Progenitor cell of endocrine pancreas (in vitro differentiated cells): ENCODE measurements at places on chromosomes 4 and X. TPM values are rescaled to one million over a fixed set of nuclear protein-coding genes. Genes with fewer than 3 reads are reported as not detected.

HHIP gene
- 0.22 and 0.44 TPM in 2 replicates for total RNA-seq

FDCSP gene
- total RNA-seq = not detected in 2 replicates

PASD1 gene
- total RNA-seq = not detected in 2 replicates

HSFX3 gene
- total RNA-seq = not detected in 2 replicates

RAB9B gene
- 2.4 and 2.8 TPM in 2 replicates for total RNA-seq

DNA sequence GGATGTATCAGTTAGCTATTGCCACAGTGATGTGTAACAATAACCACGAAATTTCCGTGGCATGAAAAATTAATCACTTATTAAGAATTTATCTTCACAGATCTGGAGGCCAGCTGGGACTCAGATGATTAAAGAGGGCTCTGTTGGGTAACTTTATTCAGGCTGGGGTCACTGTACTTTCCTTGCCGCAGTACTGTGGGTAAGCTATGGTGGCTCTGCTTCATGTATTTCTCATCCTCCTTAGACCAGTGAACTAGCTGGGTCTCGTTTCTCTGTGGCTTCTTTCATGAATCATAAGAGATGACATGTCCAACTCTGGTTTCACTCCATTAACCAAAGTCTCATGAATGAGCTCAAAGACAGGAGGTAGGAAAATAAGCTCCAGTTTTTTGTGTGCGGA is 13.5 kb downstream of the TEX13B start:
- no peak for DNase-seq

DNA sequence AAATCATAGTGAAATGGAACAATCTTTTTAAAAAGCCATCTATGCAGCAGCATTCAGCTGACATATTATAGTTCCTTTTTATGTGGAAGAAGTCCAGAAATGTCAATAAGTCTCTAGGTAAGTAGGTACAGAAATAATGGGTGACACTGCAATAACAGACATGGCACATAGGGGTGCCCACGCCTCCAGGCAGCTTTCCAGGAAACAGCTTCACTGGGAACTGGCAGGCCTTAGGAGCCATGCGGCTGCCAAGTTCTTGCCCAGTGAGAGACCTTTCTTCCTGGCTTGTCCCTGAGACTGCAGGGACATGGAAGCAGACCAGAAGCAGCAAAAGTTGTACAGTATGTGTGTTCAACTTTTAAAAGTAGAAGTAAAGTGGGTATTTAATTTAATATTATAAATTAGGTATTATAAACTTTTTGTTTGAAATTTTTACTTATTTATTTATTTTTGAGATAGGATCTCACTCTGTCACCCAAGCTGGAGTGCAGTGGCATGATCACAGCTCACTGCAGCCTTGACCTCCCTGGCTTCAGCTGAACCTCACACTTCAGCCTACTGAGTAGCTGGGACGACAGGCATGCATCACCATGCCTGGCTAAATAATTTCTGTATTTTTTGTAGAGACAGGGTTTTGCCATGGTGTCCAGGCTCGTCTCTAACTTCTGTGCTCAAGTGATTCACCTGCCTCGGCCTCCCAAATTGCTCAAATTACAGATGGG is 12.1 kb upstream of the ETNPPL start:
- DNase-seq = no peak

DNA sequence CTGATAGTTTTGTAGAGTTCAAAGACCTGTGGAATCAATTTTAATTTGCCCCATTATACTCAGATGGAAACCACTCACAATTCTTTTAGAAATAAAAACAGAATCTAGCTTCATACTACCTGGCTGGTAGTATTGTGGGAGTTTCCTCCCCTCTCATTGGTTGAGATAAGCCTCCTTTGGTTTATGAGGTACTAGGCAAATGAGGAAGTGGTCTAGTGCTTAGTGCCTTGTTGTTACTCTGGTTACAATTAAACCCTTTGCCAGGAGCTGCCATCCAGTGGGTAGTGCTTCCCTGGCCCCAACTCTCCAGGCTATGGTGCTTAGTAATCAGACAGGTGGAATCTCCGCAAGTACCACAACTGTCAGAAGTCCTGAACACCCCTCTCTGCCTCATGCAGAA is 118.3 kb downstream of the CDKL5 start:
- no peak for DNase-seq

GRCh38 chrX:109797311-109797975 is 64.4 kb upstream of the ACSL4 start:
- no peak for DNase-seq
